ENCODE measurements at places on chromosomes 4 and X.

- no peak for DNase-seq
These were observed 181.1 kb upstream of the SPRY1 start for GRCh38 chr4:123215536-123215935.

DNA sequence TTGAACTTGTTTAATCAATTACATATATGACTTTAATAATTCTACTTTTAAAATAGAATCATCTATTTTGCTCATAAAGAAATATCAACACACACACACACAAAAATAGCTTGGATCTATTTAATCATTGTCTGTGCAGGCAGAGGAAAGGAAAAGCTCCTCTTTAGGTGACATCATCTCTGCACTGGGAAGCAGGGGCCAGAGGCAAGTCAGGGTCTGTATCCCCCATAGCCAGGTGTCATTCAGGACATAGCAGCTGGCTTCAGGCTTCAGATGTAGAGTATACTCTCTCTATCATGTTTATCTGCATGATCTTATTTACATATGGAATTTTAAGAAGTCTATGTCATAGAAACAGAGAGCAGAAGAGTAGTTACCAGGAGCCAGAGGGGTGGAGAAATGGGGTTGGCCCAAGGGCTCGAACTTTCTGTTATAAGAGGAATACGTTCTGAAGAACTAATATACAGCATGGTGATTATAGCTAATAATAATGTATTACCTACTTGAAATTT lies 110.4 kb upstream of the LDB2 start:
- DNase-seq = no peak

- DNase-seq = no peak
These were observed 19.0 kb upstream of the GK2 start for GRCh38 chr4:79426989-79427388.

GRCh38 chr4:11966782-11967181 lies 538.1 kb upstream of the HS3ST1 start:
- DNase-seq = no peak

DNA sequence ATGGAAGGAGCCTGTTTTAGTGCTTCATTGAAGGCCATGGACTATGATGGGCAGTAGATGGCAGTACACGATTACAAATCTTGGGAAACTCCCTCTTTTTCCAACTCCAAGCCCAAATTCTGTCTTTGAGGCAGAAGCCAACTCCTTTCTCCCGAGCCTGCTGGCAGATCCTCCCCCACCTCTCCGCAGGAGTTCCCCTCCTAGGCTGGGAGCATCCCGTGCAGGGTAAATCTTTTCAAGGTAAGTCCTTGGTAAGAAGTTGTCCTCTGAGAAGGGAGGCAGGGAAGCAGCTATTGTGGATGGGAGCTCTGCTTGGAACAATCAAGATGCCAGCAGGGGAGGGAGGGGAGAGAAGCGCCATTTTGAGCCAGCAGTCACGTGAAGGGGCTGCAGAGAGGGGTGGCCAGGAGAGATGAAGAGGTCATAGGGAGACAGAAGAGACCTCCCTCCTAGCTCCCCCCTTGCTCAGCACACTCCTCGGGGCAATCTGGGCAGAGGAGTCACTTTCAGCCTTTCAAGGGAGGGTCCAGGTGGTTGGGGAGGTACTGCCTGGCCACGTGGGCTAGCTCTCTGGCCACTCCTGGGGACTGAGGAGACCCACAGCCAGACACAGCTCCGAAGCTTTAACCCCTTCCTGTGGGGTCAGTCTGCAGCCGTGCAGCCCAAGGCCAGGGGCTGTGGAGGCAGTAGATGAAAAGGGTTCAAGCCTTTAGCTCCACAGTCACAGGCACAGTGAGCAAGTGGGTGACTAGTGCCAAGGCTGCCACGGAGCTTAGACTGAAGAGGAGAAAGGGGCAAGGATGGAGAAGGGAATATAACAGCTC lies 9.6 kb downstream of the CC2D2A start:
- DNase-seq = peak; percentile 24

DNA sequence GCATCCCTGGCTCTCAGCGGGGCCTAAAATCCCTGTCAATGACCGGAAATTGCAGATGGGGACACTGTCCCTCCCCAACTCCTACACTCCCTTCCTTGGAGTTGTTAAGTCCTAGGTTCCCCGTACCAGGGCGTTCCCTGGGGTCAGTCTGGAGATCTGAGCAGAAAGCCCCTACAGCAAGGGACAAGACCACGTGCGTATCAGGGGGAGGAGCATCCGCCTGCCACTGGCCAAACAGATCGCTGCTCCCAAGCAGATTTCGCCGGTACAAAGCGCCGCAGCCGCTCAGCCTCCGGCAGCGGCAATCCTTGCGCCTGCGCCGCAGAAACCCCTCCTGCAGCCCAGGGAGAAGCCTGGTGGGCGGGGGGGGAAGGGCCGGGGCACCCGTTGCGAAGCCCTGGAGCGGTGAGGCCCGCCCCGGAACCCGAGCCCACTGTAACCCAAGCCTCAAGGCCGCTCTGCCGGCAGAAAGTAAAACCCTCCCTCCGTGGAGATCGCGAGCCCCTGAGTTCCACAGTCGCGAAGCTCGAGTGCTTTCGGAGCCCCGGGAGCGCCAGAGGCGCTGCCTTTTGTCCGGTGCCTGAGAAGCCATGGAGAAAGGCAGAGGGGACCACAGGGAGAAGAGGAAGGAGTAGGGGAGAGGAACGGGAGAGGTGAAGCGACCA lies 2.7 kb downstream of the CRMP1 start:
- no peak for DNase-seq

DNA sequence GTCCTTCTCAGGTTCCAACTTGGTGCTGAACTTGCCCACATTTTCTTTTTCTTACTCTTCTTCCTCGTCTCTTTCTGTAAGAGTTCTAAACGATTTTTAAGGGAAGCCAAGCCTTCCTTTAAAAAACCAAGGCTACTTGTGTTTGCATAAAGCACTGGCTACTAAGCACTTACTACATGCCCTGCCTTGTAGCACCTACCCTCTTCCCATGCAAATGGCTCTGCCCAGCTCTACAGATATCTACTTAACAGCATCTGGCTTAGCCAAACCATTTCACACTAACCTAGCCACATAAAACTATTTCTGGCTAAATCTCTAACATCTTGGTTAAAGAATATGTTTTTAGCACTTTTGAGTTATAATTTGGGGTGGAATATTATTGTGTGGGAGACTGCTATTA lies 26.9 kb upstream of the ARMCX2 start:
- no peak for DNase-seq

DNA sequence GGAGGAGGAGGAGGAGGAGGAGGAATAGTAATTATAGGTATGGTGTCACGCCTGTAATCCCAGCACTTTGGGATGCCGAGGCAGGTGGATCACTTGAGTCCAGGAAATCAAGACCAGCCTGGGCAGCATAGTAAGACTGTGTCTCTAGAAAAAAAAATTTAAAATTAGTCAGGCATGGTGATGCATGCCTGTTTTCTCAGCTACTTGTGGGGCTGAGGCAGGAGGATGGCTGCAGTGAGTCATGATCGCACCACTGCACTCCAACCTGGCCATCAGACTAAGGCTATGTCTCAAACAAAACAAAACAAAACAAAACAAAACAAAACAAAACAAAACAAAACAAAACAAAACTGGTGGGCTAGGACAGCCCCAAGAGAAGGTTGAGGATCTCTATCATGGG lies 3.0 kb downstream of the STARD8 start:
- DNase-seq = no peak

- peak; percentile 24 for DNase-seq
These were observed 382.8 kb downstream of the KLHL4 start for GRCh38 chrX:87900320-87900908.

GRCh38 chrX:94908171-94908570 lies 1234.2 kb downstream of the FAM133A start:
- no peak for DNase-seq

DNA sequence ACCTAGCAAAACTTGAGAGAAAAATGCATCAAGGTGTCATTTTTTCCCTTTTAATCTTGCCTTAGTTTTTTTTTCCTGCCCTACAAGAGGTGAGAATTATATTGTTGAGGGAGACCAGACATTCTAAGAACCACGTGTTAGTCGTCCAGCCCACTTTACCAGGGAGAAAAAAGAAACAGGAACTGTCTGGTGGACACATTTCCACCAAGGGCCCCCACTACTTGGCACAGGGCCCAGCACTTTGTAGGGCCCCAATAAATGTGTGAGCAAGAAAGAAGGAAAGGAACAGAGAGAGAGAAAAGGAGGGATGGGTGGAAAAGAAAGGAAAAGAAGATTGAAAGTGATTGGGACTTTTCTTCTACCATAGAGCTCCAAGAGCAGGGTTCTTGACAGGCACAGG lies 3.9 kb upstream of the EGFL6 start:
- no peak for DNase-seq
